ENCODE measurements at places on chromosomes 2 and 18.

DNA sequence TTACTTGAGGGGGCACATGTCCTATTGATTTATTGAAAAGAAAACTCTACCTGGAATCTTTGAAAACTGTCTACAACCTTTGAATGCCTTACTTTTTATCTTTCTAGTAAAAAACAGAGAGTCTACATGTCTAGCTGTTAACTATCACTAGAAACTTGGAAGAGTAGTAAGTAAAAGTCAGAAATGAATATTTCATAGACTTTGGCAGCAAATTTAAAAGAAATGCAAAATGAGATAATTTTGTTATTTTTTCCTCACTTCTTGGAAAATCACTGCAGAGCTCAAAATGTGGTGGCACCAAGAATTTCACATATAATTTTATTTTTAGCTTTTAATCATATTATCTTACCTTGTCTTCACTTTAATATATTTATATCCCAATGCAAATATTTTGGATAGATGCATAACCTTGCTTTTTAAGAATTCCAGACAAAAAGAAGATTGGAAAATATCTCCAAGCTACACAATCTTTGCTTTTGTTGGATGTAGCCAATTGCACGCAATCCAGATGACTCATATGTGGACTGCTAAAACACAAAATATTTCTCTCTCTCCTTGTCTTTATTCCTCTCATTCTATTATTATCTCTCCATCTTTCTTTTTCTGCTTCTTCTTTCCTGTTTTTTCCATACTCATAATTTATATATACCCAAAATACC, 92.2 kb upstream of the DSEL start:
- H3K4me1 ChIP-seq: no peaks in the 10 kb centered on the region
- no peak for DNase-seq
- no peak overlapping the region for H3K4me3 ChIP-seq

DNA sequence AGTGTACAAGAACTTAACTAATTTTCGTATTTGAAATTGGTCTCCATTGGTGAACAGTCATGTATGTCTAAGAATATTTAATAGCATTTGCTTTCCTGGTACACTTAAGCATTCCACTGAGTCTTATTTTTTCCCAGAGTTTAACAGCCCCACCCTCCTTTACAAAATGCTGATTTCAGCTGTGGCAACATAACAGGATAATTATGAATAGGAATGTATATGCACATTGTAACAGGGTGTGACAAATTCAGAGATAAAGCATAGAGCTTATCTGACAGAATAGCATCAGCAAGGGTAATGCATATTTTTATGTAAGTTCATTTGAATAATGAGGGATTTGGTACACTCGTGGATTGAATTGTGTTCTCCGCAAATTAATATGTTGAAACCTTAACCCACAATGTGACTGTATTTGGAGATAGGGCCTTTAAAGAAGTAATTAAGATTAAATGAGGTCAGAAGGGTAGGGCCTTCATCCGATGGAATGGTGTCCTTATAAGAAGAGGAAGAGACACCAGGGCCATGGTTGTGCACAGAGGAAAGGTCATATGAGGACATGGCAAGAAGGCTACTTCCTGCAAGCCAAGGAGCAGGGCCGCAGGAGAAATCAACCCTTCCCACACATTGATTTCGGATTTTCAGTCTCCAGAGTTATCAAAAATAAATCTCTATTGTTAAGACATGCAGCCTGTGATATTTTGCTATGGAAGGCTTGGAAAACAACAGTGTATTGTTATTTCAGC, 439.7 kb upstream of the CDH20 start:
- H3K4me1 ChIP-seq: no peaks in the 10 kb centered on the region
- no peaks in the 10 kb centered on the region for H3K36me3 ChIP-seq
- no peaks in the 10 kb centered on the region for H3K27me3 ChIP-seq
- no peak overlapping the region for H3K4me3 ChIP-seq
- no peak for DNase-seq

GRCh38 chr2:98895901-98896300, 40.1 kb downstream of the CRACDL start:
- no peak for DNase-seq
- no peaks in the 10 kb centered on the region for H3K27me3 ChIP-seq
- H3K4me1 ChIP-seq: no peaks in the 10 kb centered on the region
- no peak overlapping the region for H3K27ac ChIP-seq
- H3K36me3 ChIP-seq: no peaks in the 10 kb centered on the region

DNA sequence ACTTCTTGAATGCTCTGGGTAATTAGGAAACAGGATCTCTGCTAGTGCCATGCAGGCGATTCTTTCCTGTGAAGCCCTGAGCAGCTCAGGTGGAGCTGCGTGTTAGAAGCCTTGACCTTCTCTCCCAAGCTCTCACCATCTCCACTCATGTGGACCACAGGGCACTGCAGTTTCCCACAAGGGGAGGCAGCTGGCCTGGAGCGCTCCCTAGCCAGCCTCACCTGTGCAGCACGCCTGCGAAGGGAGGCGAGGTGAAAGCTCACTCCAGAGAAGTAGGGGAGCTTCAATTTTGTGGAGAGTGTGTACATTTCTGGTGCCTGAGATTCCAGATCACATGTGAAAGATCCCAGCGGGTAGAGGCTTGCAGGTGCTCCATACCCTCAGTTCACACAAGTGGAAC, 11.1 kb upstream of the HES6 start:
- peaks cover 24% of the 10 kb centered on the region for H3K36me3 ChIP-seq
- no peak for DNase-seq
- H3K27ac ChIP-seq: no peak overlapping the region
- H3K4me3 ChIP-seq: no peak overlapping the region

DNA sequence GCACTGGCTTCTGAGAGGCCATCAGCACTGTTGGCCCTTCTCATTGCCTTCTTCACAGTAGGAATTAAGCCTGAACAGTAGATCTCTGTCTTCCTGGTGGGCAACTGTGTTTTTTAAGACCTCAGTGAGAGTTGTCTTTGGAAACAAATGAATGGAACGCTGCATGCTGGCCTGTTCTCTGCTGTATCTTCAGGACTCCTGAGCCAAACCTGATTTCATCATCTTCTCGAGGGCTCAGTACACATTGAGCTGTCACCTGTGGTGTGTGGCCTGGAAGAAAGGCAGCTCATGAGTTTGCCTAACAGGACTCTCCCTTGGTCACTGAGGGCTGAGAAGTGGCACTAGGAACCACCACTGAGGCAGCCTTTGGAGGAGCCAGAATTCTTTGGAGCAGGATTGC, 39.7 kb downstream of the SH3RF3 start:
- H3K27ac ChIP-seq: no peak overlapping the region
- no peak for DNase-seq
- H3K4me3 ChIP-seq: no peak overlapping the region
- no peaks in the 10 kb centered on the region for H3K36me3 ChIP-seq

GRCh38 chr2:144471305-144472045, 48.4 kb downstream of the ZEB2 start:
- H3K27me3 ChIP-seq: no peaks in the 10 kb centered on the region
- H3K36me3 ChIP-seq: no peaks in the 10 kb centered on the region

GRCh38 chr18:30987467-30988241, 54.9 kb downstream of the DSC3 start:
- H3K27ac ChIP-seq: no peak overlapping the region
- no peaks in the 10 kb centered on the region for H3K27me3 ChIP-seq
- no peaks in the 10 kb centered on the region for H3K36me3 ChIP-seq
- H3K4me1 ChIP-seq: no peaks in the 10 kb centered on the region
- no peak overlapping the region for H3K4me3 ChIP-seq
